ENCODE measurements at places on chromosomes 5 and 9.

GRCh38 chr5:16437977-16438376 lies 27.6 kb downstream of the ZNF622 start:
- no peak for DNase-seq

GRCh38 chr9:109856785-109857184 lies 76.8 kb downstream of the PALM2AKAP2 start:
- DNase-seq = no peak

DNA sequence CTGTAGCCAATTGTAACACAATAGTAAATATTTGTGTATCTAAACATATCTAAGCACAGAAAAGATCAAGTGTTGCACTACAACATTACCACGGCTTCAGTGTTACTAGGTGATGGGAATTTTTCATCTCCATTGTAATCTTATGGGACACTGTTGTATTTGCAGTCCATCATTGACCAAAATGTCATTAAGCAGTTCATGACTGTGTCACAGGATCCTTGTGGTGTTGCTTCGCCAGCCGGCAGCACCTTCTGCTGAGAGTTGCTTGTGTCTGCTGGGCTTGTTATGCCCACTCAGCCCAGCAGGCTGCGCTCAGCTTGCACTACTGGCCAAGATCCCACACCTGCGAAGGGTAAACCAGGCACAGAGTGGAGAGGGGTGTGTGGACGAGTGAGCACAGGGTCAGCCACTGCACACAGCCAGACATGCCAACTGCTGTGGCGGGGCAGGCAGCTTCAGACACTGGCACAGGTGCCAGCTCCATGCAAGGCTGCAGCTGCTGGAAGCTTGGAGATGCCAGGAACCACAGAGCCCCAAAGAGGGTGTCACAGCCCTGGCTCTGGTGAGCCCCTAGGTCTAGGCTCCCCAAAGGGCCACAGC lies 273.7 kb downstream of the CETN3 start:
- DNase-seq = no peak

DNA sequence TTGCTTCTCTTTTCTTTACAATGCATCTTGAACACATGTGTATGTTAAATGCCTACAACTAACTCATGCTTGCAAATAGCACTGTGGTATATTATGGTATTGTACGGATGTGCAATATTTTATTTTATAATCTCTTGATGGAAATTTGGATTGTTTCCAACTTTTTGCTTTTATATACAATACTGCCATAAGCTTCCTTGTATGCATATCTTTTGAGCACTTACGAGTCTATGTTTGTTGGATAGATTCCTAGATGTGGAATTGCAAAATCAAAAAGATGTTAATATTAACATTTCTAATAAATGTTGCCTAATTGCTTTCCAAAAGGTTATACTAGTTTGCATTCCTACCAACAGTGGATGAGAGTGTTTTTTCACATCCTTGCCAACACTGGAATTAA lies 3.4 kb upstream of the GALNT12 start:
- DNase-seq = no peak

- DNase-seq = no peak
Measured at GRCh38 chr9:101054657-101055056, 26.1 kb downstream of the PLPPR1 start.

DNA sequence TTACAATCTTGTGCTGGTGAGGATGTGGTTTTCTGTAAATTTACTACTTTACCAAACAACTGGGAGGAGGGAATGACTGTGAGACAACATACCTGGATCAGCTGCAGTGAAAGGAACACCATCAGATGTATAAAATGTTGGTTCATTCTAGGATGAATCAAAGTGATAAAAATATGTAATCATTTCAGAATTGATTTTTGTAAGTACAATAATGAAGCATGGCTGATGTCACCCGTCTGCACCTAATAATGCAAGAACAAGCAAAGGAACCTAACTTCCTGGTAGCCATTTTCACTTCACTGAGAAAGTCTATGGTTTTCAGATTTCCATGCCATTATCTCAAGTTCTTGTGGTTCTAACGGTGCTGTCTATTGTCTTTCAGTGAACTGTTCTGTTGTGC lies 18.7 kb upstream of the C5orf34 start:
- DNase-seq = no peak

DNA sequence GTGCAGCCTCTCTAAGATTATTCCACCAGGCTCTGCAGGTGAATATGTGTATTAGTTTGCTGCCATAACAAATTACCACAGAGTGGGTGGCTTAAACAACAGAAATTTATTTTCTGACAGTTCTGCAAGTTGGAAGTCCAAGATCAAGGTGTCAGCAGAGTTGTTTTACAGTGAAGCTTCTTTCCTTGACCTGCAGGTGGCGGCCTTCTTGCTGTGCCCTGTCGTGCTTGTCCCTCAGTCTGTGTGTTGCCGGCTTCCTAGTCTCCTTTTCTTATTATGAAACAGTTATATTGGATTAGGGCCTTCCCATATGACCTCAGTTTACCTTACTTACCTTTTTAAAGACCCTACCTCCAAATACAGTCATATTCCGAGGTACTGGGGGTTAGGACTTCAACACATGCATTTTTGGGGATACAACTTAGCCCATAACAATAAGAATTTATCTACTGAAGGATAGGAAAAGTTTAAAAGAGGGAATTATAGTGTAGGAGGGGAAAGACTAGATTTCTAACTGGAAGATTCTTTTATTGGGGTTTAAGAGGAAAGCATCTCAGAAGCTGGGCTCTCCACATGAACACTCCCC lies 97.4 kb downstream of the OSTF1 start:
- DNase-seq = peak; percentile 41

GRCh38 chr5:40497573-40497972 lies 182.1 kb upstream of the PTGER4 start:
- DNase-seq = no peak

DNA sequence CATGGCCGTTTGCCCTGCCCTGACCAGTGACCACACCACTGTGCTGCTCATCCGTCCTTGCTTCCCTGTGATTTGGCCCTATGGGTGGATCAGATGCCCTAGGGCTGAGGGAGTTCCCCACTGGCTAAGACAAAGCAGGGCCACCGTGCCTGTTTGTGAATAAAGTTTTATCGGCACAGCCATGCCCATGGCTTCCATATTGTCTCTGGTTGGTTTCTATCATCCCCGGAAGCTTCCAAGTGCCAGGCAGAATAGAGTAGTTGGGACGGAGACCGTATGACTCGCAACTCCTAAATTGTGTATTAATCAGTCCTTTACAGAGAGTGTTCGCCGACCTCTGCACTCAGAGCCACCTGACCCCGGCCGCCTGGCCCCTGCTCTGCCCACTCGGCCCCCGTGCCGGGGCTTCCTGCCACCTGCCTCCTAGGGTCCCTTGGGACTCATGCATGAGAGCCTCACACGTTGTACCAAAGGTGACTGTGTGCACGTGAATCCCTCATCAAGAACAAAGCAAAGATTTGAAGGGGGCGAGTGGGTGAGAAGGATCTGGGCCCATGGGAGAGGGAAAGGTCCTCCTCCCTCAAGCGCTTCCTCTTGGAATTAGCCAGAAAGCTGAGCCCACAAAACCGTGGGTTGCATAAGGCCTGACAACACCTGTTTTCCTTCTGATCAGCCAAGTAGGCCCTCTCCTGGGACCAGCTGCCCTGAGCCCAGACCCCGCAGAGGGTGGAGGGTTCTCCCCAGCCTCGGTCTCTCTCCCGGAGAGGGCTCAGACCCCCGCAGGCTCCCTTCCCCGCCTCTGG lies 11.7 kb upstream of the FCN2 start:
- no peak for DNase-seq

GRCh38 chr5:67192719-67193438 lies 3.7 kb downstream of the CD180 start:
- DNase-seq = no peak

DNA sequence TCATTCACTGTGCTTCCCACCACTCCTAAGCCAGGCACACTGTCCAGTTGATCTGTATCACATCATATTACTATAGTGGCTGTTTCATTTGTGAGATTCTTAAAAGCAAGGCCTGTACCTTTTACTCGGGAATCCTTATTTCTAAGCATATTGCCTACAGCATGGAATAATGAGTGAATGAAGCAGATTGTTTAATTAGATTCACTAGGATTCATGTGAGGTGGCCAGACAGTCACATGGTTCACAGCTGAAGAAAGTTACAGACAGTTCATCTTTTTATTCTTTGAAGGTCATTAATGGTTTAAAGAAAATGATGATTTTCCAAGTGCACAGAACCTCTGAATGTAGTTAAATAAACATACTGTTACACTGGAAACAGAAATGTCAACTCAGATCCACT lies 24.3 kb upstream of the SEMA6A start:
- no peak for DNase-seq

- no peak for DNase-seq
Measured at GRCh38 chr5:79795764-79796398, 106.2 kb downstream of the CMYA5 start.

GRCh38 chr9:137167277-137167746 lies 2.5 kb downstream of the LRRC26 start:
- no peak for DNase-seq

- DNase-seq = peak; percentile 26
Measured at GRCh38 chr9:129352146-129352865, 174.2 kb upstream of the IER5L start.

DNA sequence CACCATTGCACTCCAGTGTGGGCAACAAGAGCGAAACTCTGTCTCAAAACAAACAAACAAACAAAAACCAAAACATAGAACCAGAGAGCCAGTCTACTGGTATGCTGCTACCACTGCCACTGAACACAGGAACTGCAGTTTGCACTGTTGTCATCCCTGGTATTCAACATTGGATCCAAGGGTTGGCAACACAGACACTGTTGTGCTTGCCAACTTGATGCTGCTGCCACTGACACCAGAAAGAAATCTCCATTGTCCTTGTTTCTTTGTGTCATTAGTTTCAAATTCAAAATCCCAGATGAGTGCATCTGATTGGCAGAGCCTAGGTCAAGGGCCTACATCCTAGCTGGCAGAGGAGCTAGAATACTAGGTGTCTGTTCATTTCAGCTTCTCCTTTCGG lies 16.2 kb downstream of the HINT1 start:
- no peak for DNase-seq

- peak; percentile 36 for DNase-seq
Measured at GRCh38 chr9:36191290-36191645, 547 bp downstream of the CLTA start.

DNA sequence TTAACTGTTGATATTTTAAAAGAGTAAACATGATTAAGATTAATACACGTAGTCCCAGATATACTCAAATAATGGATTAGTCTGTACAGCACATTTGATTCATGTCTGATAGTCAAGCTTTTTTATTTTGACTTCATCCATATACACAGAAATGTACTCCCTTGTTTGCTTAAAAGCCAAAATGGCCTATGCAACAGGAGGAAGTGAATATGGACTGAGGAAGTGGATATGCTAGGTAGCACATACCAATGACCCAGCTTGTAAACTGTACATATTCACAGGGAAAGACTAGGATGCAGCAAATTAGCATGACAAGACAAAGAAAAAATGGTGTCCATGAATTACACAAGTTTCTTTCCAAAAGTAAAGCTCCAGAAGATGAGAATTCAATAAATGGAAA lies 109.7 kb downstream of the CAAP1 start:
- DNase-seq = no peak

GRCh38 chr5:107450531-107450930 lies 220.2 kb downstream of the EFNA5 start:
- no peak for DNase-seq

- no peak for DNase-seq
Measured at GRCh38 chr5:178238313-178238635, 5.7 kb upstream of the PHYKPL start.

- DNase-seq = no peak
Measured at GRCh38 chr9:30815585-30815984, 1568.9 kb upstream of the ACO1 start.

GRCh38 chr5:142685418-142686209 lies at the start of gene FGF1:
Gene FGF1 (minus strand): TSS chr5:142686090. CDS start chr5:142614127, 71,963 bp downstream.
- DNase-seq = no peak

- no peak for DNase-seq
Measured at GRCh38 chr5:9069650-9070049, 476.2 kb downstream of the SEMA5A start.

- no peak for DNase-seq
Measured at GRCh38 chr9:114098936-114099668, at the start of gene KIF12. Gene KIF12 (minus strand): TSS chr9:114099292. CDS start chr9:114099276, 16 bp downstream.
